ENCODE measurements at places on chromosomes 4 and X.

DNA sequence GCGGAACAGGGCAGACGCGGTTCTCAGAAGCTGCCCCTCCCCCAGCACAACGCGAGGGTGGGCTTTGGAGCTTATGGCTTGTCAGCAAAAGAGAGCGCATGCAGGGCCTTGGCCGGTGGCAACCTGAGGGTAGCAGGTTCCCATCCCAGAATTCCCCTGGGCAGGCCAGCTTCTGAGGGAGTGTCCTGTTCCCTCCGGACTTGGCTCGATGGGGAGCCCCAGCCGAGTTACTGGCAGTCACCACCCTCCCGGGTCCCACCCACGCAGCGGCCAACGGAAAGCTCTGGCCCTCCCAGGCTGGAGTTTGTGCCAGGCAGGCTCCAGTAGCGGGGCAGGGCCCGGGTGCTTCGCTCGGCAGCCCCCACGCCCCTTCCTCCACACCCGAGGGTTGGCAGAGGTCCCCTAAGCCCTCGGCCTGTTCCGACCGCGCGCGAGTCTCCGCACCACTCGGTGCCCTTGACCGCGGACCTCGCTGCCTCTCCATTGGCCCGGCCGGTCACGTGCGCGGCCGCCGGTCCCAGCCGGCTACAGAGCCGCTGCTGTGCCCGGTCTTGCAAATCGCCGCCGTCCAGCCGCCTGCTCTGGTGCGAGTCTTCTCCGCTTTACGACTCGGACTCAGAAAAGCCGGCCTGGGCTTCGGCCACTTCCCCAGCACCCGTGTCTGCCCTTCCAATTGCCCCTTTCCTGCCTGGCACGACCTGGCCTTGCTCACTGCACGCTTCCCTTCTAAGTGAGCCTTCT lies 20.9 kb upstream of the MTM1 start:
- DNase-seq: peak; percentile 14

GRCh38 chr4:155173371-155173770 lies 35.1 kb upstream of the NPY2R start:
- DNase-seq: no peak

GRCh38 chr4:18749391-18749790 lies 727.8 kb upstream of the LCORL start:
- DNase-seq: no peak

GRCh38 chr4:110510277-110510676 lies 34.3 kb downstream of the ENPEP start:
- DNase-seq: no peak

- DNase-seq: peak; percentile 22
These were observed 8.5 kb downstream of the OGT start for GRCh38 chrX:71541210-71542022.

GRCh38 chr4:43778187-43778915 lies 670.3 kb downstream of the KCTD8 start:
- DNase-seq: no peak

GRCh38 chr4:158013858-158014257 lies 159.0 kb downstream of the GASK1B start:
- DNase-seq: no peak

DNA sequence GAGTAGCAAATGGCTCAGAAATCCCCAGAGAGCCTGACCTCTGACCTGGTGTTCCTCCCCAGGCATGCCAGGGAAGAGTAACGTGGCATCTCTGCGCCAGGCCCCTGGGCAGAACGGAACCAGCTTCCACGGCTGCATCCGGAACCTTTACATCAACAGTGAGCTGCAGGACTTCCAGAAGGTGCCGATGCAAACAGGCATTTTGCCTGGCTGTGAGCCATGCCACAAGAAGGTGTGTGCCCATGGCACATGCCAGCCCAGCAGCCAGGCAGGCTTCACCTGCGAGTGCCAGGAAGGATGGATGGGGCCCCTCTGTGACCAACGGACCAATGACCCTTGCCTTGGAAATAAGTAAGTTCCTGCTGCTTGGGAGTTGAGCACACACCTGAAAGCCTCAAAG lies 83.4 kb upstream of the PACRGL start:
- no peak for DNase-seq

DNA sequence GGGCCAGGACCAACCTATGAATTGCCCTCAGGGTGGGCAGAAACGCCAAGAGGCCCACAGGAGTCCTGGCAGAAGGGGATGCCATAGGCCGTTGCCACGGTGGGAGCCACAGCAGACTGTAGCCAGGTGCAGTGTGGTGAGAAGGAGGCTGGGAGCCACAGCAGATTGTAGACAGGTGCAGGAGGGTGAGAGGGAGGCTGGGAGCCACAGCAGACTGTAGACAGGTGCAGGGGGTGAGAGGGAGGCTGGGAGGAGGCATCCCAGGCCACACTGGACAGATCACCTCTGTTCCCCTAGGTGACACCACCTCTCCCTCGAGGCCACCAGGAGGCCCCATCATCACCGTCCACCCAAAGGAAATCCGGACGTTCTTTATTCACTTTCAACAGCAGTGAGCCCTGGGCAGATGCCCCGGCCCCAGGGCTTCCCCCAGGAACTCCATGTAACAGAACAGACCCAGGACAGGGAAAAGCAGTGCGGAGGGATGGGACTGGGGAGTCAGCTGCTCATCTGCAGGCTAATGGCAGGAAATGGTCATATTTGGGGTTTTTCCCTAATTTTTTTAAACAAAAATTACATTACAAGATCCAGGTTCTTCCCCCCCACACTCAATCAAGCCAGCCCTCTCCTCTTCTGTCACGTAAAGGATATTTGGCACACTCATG lies 19.5 kb upstream of the MRFAP1 start:
- no peak for DNase-seq

DNA sequence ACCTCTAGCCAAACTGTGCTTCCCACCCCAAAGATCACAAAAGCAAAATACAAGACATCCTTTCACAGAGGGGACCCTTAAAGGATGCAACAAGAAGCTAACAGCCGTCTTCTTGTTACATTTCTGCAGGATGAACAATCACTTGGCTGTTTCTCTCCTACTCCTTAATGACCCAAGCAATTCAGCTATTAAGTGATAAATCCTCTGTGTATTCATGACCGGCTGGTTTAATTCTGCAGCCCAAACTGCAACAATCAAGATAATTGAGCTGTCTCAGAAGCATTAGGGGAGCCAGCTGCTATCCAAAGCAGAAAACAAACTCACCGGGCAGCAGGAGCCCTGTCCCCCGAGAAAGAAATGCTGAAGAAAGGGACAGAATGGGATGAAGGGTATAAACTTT lies 85.9 kb upstream of the ACSL4 start:
- no peak for DNase-seq

GRCh38 chr4:119666653-119667091 lies 38.1 kb upstream of the PDE5A start:
- DNase-seq: no peak

DNA sequence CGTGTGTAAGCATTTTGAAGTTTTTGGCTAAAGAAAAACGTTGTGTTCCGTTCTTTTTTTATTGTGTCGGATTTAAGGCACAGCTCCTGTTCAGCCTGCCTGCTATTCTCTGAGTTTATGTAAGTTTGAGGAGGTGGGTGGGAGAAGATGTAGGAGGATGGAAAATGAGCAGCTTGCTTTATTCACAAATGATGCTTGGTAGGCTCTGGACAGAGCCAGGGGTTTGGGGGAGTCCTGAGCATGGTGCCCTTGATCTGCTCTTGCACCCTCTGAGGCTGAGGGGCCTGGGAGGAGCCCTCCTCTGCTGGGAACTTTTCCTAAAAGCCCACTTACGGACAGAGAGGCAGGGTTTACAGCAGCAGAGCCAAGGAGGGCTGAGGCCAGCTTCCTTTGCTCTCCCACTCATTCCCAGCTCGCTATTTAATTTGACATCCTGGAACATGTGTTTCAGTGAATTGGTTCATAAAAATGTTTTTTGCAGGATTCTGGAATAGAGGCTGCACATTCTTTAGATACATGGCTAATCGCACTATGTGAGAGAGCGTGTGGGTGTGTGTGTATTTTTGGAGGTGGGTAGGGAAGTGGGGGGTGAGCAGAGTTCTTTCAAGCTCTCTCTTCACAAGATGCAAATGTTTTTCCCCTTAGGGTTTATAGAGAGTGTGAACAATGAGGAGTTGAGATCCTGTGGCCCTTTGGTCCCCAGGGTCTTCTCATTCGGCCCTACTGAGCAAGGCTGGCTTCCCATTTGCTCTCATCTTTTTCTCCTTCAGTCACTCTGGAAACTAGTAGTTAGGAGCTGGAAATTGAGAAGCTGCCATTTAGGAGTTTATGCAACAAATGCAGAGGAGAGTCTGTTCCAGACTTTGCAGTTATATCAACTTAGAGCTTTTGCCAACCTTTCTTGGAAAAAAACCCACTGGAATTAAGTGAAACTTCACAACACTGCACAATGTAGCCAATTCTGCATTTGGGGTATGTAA lies 32.1 kb downstream of the TMEM131L start:
- no peak for DNase-seq

DNA sequence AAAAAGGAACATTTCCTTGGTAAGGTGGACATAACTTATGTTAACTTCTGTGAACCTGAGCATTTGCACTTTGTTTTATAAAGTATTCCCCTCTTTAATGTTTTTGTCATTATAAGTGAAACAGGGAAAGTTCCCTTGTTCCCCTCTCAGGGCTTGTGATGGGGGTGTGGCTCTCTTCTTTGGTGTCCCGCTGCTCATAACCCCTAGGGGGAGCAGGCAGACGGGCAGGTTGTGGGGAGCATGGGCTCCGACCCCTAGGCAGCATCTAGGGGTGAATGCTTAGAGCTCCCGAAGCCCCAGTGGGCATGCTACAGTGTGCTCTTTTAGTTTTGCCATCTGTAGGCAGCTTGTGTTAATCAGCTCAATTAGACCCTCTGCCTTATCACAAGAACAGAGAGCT lies 200.4 kb downstream of the DACH2 start:
- DNase-seq: no peak

- DNase-seq: no peak
These were observed 245.5 kb downstream of the EVC2 start for GRCh38 chr4:5462896-5463295.
